ENCODE measurements at places on chromosomes 1 and 21.

DNA sequence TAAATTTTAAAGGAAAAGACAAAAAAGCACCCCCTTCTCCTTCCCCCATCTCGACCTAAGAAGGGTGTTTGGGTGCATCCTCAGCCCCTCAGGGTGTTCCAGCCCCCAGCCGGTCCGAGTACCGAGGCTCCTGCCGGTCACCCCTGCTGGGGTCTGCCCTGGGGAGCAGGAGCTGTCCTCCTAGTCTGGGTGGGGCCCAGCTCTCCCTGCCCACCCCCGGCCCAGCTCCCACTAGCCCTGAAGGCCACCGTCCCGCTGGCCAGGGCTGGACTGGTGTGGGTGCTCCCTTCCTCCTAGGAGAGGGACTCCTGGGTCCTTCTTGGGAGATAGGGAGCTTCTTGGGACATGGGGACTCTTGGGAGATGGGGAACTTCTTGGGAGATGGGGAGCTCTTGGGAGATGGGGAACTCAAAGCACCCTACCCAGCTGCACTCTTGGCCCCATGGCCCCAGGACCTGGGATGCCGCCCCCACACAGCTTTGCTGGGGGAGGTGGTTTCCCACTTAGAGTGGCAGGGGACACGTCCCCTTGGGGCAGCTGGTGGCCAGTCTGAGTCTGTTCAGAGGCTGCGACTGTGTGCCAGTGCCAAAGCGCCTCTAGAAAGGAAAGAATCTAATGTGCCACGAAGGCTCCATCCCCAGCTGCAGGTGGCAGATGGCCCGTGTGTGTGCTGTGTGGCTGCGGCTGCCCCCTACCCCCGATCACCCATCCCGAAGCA, 44.5 kb downstream of the MORN1 start:
- DNase-seq: no peak

GRCh38 chr1:29319300-29320110, 83.2 kb downstream of the PTPRU start:
- no peak for DNase-seq

- DNase-seq: no peak
Observed at GRCh38 chr1:64047549-64047996, 155.8 kb upstream of the UBE2U start.

DNA sequence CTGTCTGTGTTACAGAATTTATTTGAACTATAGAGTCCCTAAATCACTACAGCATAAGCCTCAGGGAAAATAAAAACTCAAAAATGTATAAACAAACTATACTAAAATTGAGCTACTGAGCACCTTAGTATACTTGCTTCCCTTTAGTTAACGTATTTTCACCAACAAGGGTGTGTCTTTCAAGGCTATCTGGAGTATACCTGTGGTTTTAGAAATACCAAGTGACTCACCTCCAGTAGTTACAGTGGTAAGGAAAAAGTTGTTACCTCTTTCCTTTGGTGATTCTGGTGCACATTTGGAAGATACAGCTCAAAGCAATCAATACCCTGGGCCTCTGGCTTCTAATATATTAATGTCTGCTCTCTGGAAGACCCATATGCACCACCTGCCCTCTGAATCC, 68.0 kb upstream of the C1orf105 start:
- peak; percentile 39 for DNase-seq

GRCh38 chr1:112043901-112044300, 54.4 kb upstream of the KCND3 start:
- no peak for DNase-seq

DNA sequence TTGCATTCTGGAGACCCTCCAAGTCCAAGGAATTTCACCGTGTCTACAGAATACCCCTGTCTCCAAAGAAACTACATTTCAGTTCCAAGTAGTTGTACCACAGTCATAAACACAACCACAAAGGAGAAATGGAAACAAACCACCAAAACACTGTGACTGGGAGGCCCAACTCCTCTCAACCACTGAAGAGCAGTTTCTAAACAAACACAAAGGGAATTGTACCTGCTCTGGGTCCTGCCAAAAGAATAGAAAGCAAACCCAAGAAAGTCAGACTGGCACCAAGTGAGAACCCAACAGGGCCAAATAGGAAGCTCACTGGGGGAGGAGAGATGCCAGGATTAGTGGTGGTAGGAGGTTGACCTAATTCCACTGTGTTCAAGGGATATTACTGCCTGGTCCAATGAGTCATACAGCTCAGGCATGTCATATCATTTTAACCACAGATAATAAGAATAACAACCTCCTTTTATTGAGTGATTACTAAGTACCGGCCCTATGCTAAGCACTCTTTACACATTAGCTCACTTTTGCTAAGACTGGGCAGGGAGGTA, 123.9 kb upstream of the PPP2R5A start:
- peak; percentile 81 for DNase-seq

GRCh38 chr1:175514387-175514953, 228.9 kb downstream of the TNR start:
- DNase-seq: peak; percentile 10

- peak; percentile 59 for DNase-seq
Observed at GRCh38 chr1:112718691-112719418, 3.7 kb upstream of the PPM1J start.

GRCh38 chr1:145999321-146000024, 3.1 kb upstream of the TXNIP start:
- no peak for DNase-seq

DNA sequence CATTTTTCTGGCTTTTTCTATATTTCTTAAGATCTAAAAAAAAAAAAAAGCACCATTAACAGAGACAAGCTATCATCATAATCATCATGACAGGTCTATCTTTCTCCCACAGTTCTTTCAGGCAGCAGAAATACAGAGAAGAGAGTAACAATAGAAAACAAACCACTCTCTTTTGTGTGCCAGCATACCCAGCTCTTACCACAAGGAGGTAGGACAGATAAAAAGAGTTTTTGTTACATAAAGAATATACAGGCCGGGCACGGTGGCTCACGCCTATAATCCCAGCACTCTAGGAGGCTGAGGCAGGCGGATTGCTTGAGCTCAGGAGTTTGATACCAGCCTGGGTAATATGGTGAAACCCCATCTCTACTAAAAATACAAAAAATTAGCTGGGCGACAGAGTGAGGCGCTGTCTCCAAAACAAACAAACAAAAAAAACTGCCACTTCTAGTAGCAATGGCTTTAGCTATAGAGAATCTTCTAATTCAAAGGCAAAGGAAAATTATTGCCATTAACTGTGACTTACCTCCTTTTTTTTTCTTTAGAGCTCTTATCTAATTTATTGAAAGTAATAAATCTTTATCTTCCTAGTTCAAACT, 39.7 kb downstream of the ANKRD13C start:
- DNase-seq: no peak

- no peak for DNase-seq
Observed at GRCh38 chr1:225824533-225824941, 14.6 kb downstream of the EPHX1 start.

DNA sequence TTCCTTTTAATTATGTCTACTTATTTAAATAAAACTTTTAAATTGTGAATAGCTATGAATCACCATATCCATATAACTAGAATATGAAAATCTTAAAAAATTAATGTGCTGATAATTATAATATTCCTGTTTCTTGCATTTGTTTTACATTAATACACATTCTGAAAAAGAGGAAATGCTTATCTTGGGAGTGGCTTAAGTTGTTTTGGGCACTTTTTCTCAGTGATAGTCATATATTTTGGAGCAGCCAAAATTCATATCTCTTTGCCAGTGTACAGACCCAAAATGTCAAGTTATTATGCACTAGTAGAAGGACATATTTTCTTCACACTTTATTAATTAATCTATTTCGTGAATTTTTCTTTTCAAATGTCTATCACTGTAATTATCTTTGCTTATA, 838.5 kb downstream of the USP25 start:
- DNase-seq: no peak

DNA sequence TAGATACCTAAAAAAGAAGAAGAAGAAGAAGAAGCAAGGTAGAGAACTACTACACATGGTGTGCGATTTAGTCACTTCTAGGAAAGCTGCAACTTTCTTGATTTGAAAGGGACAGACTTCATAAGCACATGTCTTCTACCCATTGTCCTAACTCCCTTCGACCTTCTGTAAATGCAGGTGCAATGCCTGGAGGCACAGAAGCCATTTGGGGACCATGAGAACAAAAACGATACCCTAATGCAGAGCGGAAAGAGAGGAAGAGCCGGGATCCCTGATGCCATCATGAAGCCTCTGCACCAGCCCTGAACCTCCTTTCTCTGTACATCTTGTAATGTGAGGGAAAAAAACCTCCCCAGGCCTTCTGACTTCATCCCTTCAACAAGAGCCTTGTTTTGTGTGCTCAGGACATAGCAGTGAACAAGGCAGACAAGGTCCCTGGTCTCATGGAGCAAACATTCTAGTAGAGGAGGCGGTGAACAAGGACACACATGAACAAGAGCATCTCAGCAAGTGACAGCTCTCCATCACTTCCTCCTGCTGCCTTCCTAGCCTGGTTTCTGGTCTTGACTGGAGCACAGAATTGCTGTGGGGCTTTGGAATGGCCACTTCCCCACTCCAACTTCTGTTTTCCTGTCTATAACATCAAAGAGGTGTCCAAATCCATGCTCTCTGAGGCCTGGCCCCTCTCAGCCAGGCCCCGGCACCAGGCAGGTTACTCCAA, 5.5 kb upstream of the LAPTM5 start:
- DNase-seq: no peak

All from fibroblast of upper back skin (primary cell).